ENCODE measurements at places on chromosomes 11 and 22.
A peak's percentile ranks its signal among the peaks of the same experiment; 100 is the strongest.

- DNase-seq: no peak
Measured at GRCh38 chr22:25111579-25112517, 87.8 kb upstream of the CRYBB3 start.

DNA sequence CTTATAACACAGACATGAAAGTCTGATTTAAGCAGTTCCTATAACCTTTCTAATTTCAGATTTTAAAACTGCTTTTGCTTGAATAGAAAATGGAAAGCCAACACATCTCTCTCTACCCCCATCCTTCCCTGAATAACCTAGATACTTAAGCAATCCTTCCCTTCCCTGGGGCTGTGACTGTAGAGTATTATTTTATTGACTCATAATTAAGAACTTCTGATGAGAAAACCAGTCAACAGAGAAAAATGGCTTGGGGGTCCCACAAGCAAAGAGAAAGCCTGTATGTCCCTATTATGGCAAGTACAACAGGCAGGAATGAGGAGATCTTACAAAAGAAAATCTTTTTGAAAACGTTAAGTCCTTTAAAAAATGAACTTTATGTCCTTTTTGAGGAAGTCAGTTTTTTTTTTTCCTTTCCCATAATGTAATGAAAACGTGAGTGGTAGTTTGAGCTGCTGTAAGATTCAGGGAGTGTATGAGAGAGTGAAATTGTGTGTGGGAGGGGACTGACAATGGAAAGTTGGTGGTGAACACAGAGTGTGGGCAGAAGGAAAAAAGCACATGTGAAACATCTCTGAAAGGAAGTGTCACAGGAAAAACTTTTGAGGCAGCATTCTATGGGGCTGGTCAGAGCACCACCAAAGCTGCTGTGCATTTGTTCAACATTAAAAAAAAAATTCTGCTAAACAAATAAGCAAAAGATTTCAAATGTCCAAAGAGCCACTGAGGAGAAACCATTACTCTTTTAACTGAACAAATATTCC is 154.6 kb downstream of the MAML2 start:
- no peak for DNase-seq

DNA sequence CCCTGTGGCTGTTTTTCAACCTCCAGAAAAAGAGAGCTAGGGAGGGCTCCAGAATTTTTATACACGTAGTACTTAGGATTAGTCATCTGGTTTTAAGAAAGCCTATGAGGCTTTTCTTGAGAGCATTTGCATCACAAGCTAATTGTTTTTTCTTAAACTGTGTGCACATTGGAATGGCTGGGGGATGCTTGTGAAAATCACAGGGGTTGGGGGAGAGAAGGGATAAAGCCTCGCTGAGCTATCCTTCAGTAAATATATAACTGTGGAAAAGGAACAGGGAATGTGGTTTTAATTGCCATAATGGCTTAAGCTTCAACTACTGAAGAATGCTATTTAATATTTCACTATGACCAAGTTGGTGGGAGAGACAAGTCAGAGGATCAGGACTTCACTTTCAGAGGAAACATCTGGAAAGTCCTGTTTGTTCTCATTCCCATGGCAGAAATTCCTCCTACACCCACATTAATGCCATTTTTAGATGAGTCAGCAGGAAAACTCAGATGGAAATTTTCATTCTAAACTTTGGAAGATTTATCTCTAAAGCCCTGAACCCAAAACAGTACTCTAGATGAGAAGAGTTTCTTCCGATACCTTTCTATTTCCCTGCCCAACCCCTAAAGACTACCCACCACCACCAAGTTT is 591.3 kb downstream of the LRRC4C start:
- no peak for DNase-seq

DNA sequence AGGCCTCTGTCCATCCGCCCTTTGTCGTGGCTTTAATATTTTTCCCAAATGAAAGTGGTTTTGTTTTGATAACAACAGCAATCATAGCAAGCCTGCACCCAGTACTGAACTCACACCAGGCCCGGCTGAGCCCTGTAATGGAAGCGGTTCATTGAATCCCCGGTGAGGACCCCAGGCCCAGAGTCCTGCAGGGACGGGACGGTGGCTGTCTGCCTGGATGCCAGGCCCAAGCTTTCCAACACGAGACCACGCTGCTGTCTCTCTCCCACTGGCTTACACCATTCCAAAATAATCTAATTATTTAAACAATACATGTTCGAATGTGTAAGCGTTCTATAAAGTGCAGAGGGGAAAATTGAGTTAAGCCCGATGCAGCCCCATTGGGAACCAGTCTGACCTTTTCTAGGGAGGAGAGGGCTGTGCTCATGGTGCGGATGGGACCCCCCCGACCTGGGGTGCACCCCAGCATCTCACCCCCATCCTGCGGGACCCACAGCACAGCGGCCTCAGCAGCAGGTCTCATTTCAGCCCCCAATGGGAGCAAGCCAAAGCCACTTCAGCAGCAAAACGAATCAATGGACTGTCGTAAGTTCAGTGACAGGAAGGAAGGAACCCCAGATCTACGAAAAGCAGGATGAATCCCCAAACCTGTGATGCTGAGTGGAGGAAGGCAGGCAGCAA is 1046.9 kb downstream of the BRD1 start:
- no peak for DNase-seq

GRCh38 chr22:22460635-22461034 is 47.9 kb downstream of the ZNF280B start:
- no peak for DNase-seq

DNA sequence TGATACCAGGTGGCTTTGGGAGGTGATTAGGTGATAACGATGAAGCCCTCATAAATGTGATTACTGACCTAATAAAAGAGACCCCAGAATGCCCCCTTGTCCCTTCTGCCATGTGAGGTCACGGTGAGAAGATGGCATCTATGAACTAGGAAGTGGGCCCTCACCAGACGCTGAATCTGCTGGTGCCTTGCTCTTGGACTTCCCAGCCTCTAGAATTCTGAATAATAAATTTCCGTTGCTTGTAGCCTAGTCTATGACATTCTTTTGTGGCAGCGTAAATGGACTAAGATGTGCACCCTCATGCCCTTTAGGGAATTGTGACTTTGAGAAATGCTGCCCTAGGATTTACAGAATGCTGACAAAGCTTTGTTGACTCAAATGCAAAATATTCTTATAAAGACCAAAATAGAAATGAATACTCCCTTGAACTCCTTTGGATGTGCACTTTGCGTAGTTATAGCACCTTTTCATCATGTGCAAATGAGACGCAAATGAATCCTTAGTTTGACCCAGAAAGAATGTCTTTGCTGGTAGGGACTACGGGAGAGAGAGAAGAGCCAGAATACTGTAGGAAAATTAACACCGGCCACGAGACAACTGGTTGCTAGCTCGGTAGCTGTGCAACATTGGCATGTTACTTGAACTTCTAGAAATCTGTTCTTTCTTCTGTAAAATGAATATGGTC is 24.8 kb upstream of the EHF start:
- no peak for DNase-seq

- DNase-seq: peak; percentile 54
Measured at GRCh38 chr11:1942558-1943260, 4.4 kb upstream of the MRPL23 start.

- no peak for DNase-seq
Measured at GRCh38 chr11:1532606-1533341, 39.3 kb downstream of the DUSP8 start.

DNA sequence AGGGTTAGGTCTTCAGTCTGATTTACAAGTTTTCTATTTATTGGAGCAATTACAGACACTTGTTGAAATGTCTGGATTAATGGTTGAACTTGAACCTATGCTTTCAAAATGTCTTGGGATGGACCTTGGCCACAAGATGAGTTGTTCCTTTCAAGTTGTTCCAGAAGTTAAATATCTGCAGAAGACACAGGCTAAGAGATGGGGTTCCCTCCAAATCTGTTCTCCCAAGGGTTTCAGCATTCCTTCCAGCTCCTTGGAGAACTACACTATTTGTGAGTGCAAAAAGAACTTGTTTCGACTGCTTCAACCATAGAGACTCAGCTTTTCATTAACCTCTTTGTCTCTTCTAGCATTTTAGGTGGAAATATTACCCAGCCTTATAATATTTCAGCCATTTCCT is 189.0 kb upstream of the BLID start:
- DNase-seq: no peak

- no peak for DNase-seq
Measured at GRCh38 chr11:113287801-113288200, 26.6 kb upstream of the TTC12 start.

- no peak for DNase-seq
Measured at GRCh38 chr11:123056835-123057491, 5.0 kb downstream of the HSPA8 start.

- DNase-seq: peak; percentile 88
Measured at GRCh38 chr22:36470162-36470993, 11.1 kb downstream of the TXN2 start.

DNA sequence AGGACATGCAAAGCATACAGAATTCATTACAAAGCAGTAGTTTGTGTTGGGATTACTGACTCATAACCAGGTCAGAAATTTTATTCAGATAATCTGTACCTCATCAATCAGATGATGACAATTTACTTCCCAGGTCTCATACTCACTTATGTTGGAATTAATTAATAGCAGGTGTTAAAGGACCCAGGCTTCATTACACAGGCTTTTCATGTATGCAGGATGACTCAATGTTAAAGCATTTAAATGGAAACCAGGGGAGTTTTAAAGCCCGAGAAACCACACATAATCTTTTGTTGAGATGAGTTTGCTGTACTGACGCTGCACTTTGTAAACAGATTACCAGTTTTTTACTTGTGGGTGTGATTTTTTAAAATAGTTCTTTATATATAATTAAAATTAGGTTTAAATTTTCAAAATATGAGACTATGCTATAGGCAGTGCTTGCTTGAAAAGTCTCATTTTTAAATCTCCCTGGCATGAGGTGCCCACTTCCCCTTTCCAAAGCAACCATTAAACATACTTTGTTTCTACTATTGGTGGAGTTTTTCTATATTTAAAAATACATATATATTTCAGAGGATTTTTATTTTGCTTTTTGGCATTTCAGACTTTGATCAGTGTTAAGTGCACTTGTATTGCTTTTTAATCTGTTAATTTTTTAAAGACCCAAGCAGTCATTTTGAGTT is 41.0 kb downstream of the CEP57 start:
- DNase-seq: no peak

GRCh38 chr11:17277024-17277584 is 565 bp downstream of the NUCB2 start:
- no peak for DNase-seq

- no peak for DNase-seq
Measured at GRCh38 chr11:66325263-66325671, 8.4 kb upstream of the CD248 start.

DNA sequence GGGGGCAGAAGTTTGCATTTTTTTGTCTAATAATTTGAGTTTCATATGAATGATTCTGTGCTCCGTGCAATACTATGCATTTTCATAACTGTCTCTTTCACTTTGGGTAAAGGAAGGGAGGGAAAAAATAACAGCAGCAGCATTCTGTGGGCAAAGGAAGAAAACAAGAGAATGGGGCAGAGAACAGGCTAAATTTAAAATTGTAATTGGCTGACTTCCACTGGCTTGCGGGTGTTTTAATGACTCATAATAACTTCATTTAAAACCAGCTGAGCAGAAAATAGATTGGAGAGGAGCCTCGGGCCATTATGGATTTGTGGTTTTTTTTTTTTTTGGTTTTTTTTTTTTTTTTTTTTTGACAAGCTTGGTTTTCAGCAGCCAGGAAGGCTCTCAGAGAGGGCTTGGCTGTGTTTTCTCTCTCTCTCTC is 107.4 kb downstream of the ZBTB16 start:
- DNase-seq: no peak

GRCh38 chr22:17981497-17981896 is 42.9 kb downstream of the MICAL3 start:
- no peak for DNase-seq

GRCh38 chr11:65504674-65505465 is 6.0 kb downstream of the MALAT1 start:
- DNase-seq: peak; percentile 39

DNA sequence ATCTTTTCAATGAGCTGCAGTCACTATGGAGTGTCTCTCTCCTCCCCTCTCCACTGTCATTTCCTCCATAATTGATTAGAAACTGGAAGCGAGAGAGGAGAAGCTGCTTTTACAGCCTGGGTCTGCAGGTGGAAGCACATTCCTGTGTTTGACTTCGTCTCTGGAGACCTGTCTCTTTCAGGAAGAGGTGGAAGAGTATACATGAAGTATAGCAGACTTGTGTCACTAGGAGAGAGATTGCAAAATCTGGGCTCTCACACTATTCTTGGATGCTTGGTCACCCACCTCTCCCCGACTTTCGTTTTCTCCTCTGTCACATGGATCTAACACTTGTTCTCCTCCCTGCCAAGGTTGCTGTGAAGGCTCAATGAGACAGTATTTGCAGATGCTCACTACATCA is 323.3 kb downstream of the NTM start:
- no peak for DNase-seq

- DNase-seq: no peak
Measured at GRCh38 chr22:23119494-23120414, 22.0 kb downstream of the RSPH14 start.

DNA sequence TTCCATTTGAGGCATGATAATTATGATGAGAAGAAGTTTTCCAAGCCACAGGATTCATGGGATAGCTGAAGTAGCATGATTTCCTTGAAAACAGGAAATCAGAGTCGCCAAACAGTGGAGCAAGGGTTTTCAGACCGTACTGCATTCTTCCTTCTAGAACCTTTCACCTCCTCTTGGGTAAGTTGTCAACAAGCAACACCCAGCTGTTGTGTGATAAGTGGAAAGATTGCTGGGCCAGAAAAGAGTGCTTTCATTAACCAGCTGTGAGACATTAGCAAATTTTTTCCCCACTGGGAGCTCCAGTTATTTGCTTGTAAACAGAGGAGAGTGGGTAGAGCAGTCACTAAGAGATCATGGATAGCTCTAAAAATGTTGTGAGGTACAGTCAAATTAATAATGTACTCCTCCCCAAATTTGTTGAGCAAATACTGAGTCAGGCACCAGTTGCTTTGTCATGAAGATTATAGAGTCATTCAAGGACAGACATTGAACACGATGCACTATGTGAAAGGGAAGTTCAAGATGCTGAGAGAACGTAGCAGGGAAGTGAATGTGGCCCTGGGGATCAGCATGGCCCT is 11.7 kb upstream of the MPEG1 start:
- DNase-seq: no peak

DNA sequence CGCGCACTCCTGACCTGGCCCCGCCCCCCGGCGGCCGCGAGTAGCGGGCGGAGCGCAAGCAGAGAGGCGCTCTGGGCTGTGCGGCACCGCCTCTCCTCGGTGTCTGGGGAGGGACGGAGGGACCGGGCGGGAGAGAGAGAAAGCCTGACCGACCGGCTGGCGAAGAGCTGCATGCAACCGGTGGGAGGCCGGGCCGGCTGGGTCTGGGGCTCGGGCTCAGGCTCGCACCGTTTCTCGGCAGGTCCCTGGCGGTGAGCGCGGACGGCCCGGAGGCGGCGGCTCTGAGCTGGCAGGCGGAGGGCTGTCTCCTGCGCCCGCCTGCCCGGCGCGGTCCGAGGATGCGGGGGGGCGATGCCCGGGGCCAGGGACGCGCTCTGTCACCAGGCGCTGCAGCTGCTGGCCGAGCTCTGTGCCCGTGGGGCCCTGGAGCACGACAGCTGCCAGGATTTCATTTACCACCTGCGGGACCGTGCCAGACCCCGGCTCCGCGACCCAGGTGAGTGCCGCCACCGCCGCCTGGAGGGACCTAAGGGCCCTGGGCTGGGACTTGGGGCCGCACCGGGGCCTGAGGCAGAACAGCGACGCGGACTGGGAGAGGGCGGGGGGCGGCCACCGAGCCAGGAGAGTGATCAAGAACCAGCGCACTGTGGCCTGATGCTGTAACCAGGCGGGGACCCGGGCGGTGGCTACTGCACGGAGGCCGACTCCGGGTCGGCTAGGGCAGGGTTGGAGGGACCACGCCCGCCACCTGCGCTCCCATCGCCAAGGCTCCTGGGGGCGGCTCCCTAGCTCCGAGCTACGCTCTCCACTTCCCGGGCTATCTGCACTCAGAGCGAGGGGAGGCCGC is at the start of gene SYT9:
TSS of gene SYT9 (plus strand) at position 69 of the 847 bp plus-strand sequence. CDS start at position 352, 283 bp downstream.
- DNase-seq: peak; percentile 54

Data from sciatic nerve (tissue), 2 donors.